T-helper 2 cell (primary cell): ENCODE measurements at places on chromosomes 16 and 17.

- no peak for DNase-seq
Observed at GRCh38 chr16:74698222-74698621, 2.4 kb downstream of the MLKL start.

- no peak for DNase-seq
Observed at GRCh38 chr17:77769215-77769614, 189.3 kb upstream of the TNRC6C start.

DNA sequence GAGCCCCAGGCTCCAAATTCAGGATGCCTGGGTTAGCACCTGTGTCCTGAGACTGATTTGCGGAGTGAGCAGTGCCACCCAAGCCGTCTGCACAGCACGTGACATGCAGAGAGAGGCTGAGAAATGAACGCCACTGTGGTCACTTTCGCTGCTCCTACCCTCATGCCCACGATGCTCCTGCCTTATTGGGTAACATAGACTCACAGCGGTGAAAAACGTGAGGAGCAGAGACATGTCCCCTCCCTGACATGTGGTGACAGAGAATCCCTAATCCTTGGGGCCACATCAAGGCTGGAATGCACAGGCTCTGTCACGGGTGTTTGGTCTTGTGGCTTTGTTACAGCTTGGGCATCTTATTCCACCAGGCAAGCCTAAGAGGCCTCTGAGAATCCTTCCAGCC, 52.1 kb upstream of the CACNG5 start:
- no peak for DNase-seq

GRCh38 chr17:17044846-17045561, 2.7 kb downstream of the MPRIP start:
- no peak for DNase-seq

DNA sequence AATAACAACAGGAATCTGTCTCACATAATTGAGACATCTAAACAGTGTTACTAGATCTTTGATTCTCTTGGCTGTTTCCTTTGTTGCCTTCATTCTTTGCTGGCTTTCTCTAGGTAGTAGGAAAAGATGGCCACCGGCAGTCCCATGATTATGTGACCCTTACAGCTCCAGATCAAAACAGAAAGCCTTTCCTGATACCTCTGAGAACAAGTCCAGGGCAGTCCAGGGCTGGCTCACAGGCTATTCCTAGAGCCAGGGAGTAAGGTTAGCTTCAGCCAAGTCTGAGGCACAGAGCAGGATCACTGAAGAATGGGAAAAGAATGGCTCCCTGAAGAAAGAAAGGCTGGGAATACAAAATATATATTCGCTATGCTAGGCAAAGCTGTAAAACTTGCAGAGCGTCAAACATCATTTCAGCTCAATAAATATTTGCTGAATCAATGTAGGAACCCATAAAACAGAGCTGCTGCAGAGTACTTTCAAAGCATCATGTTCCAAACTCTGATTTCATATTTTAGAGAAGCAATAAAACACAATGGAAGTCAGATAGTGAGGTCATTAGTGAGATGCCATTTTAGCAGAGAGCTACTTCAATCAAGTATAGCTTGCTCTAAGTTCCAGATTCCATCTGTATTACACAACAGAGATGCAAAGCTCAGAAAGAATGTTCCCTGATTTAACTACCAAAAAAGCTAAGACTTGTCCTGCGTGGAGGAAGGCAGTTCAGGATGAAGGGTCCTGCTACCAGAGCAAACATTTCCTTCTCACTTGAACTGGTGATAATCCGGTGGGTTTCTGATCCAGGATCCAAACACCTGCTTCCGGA, 23.4 kb downstream of the ADAT1 start:
- DNase-seq, result no peak

- no peak for DNase-seq
Observed at GRCh38 chr17:30433514-30433913, 43.7 kb upstream of the GOSR1 start.

DNA sequence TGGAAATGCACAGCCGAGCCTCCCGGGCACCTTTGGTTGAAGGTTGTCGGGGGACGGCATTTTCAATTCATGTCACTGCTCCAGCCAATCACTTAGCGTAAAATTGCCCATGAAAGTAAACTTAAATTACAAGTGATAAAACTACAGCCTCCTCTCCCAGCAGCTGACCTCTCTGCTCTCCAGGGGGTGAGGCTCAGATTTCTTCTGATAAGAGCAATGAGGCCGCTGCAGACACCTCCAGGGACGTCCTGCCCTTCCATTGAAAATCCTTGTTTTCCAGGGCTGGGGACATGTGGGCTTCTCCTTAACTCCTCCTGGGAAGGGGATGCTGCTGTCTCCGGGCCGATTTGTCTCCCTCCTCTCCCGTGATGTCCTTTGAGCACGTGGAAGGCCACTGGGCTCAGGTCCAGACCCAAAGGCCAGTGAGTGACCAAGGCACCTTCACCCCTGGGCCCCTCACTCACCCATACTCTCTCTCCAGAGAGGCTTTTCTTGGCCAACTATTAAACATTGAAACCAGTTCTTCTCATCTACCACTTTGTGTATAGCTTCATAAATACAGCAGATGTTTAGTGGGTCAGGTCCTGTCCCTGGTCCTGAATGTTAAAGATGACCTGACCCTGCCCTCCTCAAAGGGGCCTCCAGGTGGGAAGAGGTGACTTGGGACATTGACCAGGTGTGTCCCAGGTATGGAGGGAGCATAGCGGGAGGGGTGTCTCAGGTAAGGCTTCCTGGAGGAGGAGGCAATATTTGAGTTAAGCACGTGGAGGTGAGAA, 52.3 kb downstream of the MGAT5B start:
- no peak for DNase-seq

DNA sequence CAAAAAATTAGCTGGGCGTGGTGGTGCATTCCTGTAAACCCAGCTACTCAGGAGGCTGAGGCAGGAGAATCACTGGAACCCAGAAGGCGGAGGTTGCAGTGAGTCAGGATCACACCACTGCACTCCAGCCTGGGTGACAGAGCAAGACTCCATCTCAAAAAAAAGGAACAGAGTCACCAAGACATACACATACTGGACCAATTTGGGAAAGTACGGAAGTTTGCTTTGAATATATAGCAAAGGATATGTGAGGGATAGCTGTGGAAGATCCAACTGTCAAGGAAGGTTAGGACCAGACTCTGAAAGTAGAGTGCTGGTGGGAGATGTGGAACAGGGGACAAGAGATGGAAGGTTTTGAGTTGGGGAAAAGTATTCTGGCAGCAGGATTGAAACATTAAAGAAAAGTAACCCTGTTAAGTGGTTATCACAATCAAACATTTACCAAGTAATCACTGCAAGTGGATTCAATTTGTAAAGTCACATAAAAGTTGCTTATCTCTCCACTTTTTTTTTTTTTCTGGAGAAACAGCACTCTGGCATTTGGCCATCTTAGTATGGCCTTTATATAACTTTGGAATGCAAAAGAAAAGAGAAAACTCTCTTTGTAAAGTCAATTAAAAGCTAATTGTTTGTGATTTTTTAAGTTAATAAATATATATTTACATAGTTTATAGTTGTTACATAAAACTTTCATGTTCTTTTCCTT, 259.4 kb upstream of the TBX2 start:
- no peak for DNase-seq

DNA sequence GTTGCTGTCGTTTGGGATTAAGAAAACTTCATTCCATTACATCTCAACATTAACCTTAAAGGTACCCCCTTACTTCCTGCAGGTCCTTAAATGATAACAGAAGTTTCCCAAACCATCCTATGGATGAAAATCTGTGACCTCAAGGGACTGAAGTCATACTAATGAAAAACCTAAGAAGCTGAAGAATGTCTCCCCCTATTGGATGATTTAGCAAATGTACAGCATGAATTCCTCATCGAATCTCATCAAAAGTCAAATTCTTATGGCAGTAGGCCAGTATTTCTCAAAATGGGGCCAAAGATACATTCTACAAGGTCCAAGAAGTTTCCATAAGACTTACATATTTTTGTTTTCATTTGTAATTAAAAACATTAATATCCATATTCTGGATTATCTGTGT, 13.5 kb downstream of the SCO1 start:
- no peak for DNase-seq

- DNase-seq, result no peak
Observed at GRCh38 chr17:45162025-45162687, 481 bp downstream of the HEXIM2 start.

DNA sequence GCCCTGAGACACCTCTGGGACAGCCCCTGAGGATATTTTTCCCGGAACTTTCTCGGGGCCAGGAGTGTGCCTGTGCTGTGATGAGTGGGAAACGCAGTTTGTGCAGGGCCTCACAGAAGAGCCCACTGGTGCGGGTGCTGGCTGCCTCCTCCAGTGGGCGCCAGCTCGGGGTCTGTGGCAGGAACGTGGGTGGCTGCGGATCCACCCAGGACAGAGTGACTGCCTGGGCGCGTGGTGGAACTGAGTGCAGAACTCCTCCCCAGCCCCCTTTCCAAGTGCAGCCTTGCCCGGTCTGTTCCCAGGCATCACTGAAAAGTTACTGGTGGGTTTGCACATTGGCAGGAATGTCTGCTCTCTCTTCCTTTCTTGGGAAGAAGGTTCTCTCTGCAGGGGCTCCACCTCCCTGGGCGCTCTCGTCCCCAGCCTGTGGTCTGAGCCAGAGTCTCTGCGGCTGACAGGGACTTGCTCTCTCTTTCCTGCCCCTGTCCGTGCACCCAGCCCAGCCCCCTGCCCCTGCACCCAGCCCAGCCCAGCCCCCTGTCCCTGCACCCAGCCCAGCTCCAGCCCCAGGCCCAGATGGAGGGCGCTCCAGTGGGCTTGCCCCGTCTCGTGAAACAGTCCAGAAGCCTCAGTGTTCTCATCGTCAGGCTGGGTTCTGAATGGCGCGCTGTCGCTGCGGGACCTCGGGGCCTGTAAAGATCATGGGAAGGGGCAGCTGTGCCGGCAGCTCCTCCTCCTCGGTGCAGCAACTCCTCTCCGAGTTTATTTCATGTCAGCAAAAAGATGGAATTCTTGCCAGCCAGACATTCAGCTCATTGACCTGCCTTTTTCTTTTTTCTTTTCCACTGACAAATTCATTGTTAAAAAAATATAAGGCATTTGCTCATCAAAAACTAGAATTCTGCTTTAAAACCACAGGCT, 117.5 kb downstream of the BANP start:
- no peak for DNase-seq

GRCh38 chr17:79838522-79839274, 542 bp downstream of the CBX4 start:
- DNase-seq, result peak; percentile 57

DNA sequence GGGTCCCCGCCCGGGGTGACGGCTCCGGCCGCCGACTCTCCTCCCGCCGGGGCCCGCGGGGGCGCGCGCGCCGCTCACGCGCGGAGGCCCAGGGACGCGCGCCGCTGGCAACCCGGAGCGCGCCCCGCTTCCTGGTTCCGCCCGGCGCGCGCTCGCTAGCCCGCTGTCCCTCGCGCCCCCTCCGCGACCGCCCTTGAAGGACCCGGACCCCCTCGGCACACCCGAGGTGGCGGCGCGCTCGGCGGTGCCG, at the start of gene STAT5B:
TSS of gene STAT5B (minus strand) at position 33 of the 250 bp plus-strand sequence. CDS start 44,264 bp downstream, outside the sequence.
- DNase-seq, result peak; percentile 90

DNA sequence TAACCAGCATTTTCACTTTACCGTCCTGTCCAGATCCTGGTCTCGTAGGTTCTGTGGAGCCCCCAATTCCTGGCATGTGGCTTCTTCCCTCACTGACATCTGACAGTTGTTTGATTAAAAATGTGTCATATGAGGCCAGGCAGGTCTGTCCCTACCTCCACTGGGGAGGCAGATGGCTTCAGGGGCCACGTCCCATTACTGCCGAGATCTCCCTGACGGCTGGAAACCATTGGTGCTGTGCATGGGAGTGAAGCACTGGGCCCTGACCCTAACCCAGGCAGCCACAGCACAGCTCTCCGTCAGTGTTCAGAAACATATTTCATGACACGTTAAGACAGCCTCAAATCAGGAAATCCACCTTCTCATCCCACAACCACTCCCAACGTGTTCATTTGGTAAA, 77.5 kb downstream of the GNAO1 start:
- DNase-seq, result no peak

- DNase-seq, result peak; percentile 71
Observed at GRCh38 chr17:3963237-3964201, 718 bp downstream of the ATP2A3 start.

DNA sequence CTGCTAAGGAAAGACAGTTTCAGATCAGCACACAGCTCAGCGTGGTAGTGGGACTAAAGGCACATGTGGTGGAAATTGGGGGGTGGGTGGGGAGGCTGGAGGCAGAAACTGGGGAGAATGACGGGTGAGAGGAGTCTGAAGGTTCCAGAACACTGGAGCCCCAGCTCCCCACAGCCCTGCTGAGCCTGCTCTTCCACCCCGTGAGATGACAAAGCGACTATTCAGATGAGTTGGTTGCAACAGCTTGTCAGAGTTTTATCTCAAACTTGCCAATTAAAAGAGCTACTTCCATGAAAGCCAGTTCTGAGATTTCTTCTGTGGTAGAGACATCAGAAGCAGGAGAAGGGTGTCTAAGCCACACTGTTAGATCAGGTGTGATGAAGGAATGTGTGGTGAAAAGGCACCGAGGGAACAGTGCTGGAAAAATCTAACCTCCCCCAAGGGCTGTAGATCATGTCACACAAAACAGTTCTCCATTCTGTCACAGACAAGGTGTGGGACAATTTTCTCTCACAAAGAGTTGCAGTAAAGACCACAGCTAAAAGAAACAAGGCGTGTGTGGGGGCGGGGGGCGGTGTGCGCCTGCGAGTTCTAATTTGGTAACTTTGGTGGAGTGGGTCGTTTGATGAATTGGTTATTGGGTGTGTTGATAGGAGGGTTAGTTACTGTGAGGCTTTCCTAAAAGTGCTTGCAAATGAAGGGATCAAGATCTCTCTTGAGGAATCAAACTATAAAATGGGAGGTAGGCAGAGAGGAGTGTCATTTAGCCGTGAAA, 39.0 kb downstream of the CCDC182 start:
- DNase-seq, result no peak

DNA sequence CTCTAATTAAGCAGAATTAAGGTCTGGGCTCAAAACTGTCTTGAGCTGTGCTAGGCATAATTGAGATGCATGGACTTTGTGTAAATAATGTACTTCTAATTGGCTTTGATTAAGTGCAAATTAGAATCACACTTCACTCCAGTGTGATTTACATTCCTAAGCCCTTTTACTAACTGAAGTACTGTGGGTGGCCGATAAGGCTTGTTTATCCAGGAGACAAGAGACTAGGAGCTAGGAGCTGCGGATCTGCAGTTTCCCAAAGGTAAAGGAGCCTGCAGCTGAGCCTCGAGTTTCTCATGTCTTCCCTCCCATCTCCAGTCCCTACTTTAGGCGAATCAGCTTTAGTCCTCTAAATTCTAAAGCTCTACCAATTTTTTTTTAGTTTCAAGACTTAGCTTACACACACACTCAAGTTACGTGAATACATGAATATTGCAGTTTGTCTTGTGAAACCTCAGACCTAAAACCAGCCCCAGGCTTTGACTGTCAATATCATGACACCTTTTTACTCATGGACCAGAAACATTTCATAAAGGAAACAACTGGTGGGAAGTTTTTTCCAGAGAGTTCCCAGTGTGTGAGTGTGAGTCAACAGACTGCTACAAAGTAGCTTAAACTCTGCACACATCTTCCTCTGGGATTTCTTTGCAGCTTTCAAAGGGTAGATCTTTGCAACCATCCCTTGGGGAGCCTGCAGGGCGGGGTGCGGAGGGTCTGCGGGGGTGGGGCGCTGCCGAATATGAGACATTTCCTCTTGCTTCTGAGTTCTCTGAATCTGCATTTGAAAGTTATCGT, 113.9 kb upstream of the TBX2 start:
- DNase-seq, result no peak

- DNase-seq, result no peak
Observed at GRCh38 chr17:60641126-60641525, 36.5 kb upstream of the BCAS3 start.

- no peak for DNase-seq
Observed at GRCh38 chr17:31549121-31549524, 157.6 kb downstream of the RAB11FIP4 start.
